ENCODE measurements at places on chromosomes 5 and 9.

DNA sequence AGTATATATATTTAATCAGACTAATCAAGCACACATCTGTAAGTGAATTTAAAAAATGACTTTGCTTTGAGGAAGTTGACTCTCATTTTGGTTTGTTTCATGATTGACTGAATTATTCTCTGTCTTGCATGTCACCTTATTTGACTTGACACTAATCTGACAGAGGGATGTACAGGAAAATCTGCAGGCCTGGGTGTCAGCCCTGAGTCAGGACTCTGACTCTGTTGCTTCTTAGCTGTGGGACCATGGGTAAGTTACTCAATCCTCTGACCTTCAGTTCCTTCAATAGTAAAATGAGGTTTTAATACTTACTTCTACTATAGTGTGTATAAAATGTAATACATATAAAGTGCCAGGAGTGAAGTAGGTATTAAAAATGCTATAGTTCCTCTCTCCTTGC, 415.9 kb downstream of the ARHGEF28 start:
- no peak for DNase-seq

GRCh38 chr5:67165526-67166459, 30.8 kb downstream of the CD180 start:
- peak; percentile 83 for DNase-seq

DNA sequence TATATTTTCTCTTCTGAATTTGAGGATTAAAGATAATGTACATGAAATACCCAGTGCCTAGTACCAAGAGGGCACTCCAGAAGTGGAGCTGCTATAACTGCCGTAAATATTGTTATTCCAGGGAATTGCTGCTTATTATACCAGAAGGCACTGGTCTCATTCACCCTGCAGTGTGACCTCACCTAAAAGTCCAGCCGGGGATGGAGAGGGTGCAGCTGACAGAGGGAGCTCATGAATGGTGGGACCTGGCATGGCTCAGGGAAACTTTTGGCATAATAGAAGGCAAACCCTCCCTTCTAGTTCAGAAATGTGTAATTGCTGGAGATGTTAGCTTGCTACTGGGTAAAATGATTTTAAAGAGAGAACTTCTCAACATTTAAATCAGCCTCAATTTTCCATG, 108.5 kb downstream of the MVB12B start:
- no peak for DNase-seq

GRCh38 chr9:127021664-127022363, 100.6 kb downstream of the ANGPTL2 start:
- no peak for DNase-seq

- DNase-seq: no peak
These were observed 6.5 kb downstream of the EGFL7 start for GRCh38 chr9:136668983-136669790.

GRCh38 chr5:178069909-178070308, 43.4 kb upstream of the N4BP3 start:
- DNase-seq: no peak

- no peak for DNase-seq
These were observed 69.4 kb downstream of the LMX1B start for GRCh38 chr9:126682928-126683697.

- no peak for DNase-seq
These were observed 187.9 kb downstream of the MAN2A1 start for GRCh38 chr5:109877670-109878045.

DNA sequence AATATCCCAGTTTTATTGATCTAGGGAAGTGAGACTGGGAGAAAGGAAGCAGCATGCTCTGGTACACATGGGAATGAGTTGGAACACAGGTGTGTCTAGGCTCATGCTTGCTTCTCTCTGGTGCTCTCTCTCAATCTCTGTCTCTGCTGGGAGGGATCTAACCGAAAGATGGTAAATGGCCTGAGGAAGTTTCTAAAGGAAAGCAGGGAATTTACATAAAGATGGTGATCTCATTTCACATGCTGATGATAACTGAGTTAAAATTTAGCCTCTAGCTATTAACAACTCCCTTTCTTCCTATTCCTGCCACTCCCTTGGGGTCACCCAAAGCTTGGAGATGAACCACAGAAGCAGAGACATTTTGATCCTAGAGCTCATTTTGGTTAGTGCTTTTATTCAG, 436.2 kb downstream of the SH3GL2 start:
- DNase-seq: no peak

GRCh38 chr5:107431536-107431935, 239.2 kb downstream of the EFNA5 start:
- no peak for DNase-seq

- DNase-seq: no peak
These were observed 380.3 kb downstream of the GADD45G start for GRCh38 chr9:89985068-89985467.

DNA sequence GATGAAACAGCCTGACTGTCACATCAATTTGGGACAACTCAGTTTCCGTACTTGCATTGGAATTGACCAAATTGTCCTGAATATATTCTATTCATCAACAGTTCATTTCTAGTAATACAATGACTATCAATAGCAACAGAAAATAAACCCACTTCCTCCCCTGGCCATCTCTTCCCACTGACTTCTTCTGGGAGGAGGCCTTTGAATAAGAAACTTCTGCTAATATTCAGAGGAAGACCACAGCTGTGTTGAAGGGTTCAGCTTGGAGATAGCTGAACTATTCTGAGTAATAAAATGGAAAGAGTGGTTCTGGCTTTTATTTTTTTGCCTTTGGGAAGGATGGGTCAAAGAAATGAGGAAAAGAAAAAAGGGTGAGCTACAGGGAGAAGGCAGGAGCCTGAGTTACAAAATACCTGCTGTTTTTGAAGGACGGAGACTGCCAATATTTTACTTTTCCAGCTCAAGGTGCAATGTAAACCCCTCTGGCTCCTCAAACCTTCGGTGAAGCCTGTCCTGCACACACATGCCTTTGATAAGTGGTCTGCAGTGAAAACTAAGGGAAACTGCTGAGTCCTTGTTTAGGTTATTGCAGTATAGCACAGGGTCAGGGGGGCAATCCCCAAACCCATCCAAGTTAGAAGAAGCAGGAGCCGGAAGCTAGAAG, 29.9 kb downstream of the FYB1 start:
- no peak for DNase-seq

DNA sequence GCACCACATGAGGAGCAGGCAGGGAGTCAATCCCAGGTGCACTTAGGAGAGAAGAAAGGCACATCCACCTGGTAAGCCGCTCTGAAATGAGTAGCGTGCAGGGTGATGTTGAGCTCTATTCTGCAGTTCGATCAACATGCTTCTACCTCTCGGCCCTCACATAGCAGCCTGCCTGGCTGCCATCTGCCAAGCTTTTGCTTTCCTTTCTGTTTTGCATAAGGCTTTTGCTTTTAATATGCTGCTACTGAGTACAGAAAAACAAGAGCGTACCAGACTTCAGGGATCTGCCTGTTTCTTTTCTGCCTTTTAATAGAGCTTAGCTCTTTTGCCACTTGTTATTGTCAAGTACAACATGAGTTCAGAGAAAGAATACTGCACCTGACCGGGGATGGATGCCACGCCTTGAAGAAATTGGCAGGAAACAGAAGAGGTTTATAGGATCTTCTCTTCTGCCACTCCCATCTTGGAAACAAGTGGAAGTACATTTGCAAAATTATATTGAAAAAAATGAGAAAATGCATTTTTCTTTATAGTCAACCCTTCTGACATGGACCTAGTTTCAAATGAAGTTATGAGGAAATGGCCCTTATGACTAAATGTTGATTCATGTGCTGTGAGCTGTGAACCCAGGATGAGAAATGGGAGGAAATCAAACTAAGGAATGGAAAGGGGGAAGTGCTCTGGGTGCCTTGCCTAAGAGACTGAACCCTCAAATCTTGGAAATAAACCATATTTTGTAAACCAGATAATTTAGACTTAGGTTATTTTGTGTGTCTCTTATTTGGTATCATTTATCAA, 4.0 kb upstream of the FCHO2 start:
- DNase-seq: no peak

GRCh38 chr5:147189109-147189424, 45.8 kb upstream of the STK32A start:
- no peak for DNase-seq

GRCh38 chr9:133569891-133570690, 35.6 kb downstream of the ADAMTSL2 start:
- DNase-seq: no peak

DNA sequence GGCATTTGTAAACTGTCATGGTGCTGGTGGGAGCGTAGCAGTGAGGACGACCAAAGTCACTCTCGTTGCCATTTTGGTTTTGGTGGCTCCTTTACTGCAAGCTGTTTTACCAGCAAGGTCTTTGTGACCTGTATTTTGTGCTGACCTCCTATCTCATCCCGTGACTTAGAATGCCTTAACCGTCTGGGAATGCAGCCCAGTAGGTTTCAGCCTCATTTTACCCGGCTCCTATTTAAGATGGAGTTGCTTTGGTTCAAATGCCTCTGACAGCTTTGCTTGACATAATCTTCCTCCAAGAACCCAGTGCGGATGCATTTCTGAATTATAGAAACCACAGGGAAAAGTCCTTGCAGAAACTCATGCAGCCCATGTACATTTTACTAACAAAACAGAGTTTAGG, 3.9 kb upstream of the RASGRF2 start:
- DNase-seq: no peak

- no peak for DNase-seq
These were observed 3.8 kb downstream of the VLDLR start for GRCh38 chr9:2625427-2625826.

DNA sequence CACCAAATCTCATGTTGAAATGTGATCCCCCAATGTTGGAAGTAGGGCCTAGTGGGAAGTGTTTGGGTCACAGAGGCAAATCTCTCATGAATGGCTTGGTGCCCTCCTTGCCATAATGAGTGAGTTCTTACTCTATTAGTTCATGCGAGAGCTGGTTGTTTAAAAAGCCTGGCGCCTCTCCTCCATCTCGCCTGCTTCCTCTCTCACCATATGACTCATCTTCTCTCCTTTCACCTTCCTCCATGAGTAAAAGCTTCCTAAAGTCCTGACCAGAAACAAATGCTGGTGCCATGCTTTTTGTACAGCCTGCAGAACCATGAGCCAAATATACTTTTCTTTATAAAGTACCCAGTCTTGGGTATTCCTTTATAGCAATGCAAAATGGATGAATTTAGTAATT, 20.9 kb upstream of the ARHGAP26 start:
- DNase-seq: no peak

DNA sequence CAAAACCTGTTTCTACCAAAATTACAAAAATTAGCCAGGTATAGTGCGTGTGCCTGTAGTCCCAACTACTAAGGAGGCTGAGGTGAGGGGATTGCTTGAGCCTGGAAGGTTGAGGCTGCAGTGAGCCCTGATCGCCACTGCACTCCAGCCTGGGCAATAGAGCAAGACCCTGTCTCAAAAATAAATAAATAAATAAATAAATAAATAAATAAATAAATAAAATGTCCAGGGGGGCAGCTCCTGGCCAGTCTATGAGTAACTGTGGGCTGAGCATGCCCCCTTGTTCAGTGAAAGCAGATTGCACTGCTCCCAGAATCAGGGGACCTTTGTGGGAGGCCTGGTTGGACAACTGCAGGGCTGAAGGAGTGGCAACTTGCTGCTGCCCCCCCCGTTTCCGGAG, 62.7 kb downstream of the PDE6A start:
- DNase-seq: no peak

DNA sequence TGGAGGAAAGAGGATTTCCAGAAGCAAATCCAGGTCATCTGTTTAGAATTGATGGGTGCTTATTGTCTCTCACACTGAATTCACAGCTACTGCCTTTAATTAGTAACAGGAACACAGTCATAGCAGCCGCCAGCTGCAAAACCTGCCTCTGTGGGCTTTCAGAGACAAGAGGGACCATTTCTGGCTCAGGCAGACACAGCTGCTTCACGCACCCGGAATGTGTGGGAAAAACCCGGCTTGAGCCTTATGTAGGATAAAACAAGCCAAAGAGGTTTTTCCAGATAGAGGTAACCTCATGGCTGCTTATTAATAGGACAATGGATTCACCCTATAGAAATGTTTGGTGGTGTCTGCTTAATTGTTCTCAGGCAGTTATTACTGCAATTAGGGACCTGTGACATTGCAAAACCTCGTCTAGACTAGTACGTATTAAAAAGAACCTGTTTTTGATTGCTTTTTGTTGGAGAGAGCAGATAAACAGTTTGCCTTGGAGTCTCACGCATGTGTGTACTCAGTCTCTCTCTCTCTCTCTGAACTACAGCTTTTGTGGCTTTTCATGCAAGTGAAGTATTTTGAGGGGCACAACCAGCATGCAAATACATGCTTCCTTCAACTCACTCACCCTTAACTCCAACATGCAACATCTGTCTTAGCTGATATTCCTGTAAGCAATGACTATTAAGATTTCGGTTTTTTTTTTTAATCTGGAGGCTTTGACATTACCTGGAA, 302.7 kb downstream of the PLK2 start:
- DNase-seq: no peak

GRCh38 chr9:29640507-29640906, 2067.2 kb upstream of the C9orf72 start:
- DNase-seq: no peak

- no peak for DNase-seq
These were observed 391 bp downstream of the RALGDS start for GRCh38 chr9:133120501-133121197.

- no peak for DNase-seq
These were observed 10.7 kb upstream of the DIPK1B start for GRCh38 chr9:136701668-136702053.

GRCh38 chr9:113602126-113603047, 138.9 kb downstream of the RGS3 start:
- DNase-seq: peak; percentile 52

DNA sequence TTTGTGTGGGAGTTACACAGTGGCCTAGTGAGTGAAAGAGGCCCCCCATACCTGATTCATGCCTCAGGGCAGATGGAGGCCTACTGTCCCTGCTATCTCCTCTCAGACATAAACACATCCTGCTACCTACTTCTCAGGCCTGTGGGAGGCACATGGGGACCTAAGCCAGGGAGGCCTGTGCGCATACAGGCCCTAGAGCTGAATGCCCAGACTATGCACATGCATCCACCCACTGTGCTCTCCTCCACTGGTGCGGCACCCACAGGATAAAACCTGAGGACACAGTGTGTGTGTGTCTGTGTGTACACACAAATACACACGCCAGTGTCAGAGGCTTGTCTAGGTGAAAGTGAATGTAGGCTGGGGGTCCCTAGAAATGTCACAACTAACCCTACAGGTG, 1.4 kb downstream of the PAX5 start:
- DNase-seq: no peak

GRCh38 chr9:101999441-101999840, 261.0 kb upstream of the GRIN3A start:
- no peak for DNase-seq

GRCh38 chr9:122205176-122205575, 23.6 kb downstream of the LHX6 start:
- no peak for DNase-seq

DNA sequence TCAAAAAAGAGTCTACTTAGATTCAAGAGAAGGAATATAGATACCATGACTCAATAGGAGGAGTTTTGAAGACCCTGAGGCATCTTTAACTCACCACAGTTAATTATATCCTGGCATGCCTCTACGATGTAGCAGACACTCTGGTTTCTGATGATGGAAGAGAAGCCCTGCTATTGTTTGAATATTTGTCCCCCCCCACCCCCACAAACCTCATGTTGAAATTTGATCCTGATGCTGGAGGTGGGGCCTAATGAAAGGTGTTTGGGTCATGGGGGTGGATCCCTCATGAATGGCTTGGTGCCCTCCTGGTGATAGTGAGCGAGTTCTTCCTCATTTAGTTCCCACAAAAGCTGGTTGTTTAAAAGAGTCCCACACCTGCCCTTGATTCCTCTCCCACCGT, 147.9 kb upstream of the TBCA start:
- DNase-seq: no peak
